ENCODE measurements at places on chromosomes 5 and 9. TPM values are rescaled to one million over a fixed set of nuclear protein-coding genes. Genes with fewer than 3 reads are reported as not detected.

DNA sequence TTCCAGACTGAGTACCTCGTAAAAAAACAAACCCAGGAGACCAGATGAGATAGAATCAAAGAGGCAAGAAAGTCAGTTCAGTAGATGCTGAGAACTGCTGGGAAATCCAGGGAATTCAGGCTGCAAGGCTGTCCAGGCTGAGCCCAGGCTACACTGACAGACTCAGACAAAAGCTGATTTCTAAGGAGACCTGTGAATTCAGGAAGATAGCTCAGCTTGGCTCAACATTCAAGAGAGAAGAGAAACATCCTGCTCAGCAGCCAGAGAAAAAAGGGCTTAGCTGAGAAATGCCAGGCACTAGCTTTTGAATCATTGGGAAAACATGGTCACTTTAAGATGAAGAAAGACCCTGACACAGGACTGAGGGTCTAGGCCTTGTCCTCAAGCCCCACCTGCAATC lies 118.2 kb upstream of the SLC44A1 start:
- ATAC-seq = no peak

Gene ZNF608
- total RNA-seq = 6.7 TPM

DNA sequence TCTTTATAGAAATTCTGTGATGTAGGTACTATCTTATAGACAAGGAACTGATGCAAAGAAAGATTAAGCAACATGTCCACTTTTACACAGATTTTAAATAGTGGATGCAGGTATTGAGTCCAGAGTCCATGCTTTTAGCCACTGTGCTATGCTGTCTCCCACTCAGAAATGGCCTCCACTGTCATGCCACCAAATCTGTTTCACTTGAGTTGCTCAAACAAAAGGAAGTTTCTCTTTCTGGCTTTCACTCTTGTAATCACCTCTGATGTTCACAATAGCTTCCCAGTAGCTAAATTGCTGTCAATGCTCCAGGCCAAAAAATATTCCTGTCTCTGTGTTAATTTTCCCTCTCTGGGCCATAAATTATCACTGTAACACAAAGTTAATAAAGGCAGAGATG lies 77.0 kb upstream of the RASA1 start:
- no peak for ATAC-seq

DNA sequence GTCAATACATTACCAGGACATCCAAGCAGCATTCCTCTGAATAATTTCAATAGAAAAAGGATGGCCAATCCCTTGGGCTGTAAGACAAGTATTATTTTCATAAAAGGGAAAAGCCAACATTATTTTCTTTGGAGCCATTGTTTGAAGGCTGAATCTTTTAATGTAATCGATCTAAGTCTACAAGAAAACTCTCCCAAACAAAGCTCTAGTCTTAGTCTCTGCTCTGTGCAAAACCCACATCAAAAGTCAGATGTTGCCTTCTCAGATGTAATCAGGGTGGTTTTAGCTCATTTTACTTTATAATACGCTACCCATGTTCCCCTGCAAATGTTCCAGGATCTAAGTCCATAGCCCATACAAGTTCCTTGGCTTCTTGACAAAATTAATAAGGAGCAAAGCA lies 325.6 kb downstream of the TRPM3 start:
- no peak for ATAC-seq

DNA sequence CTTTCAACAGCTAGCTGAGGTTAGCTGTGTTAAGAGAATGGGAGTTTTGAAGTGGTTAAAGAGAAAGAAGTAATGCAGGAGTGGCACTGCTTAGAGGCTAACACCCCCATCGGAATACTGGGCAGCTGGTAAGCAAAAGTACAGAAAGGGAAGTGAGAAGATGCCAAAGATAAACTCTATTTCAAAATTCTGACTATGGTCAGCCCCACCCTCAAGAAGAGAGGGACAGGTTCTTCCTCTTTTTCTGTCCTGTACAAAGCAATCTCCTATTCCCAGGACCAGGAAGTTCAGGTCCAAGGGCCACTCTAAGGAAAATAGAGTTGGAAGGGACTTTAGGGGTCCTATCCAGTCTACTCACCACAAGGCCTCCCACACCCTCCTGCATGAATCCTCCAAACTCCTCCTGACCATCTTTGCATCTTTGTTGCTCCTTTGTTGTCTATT lies 45.9 kb upstream of the JAK2 start:
- ATAC-seq = peak; percentile 52

GRCh38 chr5:124655921-124656511 lies 90.4 kb downstream of the ZNF608 start:
- ATAC-seq = peak; percentile 91

DNA sequence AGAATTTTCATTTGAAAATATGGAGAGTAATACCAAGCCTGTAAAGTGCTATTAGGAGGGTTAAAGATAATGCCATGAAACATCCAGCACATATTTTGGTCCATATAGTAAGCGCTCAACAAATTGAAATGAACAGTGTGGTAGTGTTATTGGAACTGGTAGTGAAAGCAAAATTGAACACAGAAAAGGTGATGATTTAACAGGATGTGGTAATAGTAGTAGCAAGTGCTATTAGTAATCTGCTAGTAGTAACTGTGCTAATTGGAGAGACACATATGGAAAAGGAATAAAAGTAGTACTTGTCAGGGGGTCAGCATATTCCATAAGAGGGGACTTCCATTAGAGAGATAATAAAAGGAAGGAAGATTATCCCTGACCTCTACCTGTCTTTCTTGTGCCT lies 187.3 kb downstream of the HTR1A start:
- no peak for ATAC-seq

DNA sequence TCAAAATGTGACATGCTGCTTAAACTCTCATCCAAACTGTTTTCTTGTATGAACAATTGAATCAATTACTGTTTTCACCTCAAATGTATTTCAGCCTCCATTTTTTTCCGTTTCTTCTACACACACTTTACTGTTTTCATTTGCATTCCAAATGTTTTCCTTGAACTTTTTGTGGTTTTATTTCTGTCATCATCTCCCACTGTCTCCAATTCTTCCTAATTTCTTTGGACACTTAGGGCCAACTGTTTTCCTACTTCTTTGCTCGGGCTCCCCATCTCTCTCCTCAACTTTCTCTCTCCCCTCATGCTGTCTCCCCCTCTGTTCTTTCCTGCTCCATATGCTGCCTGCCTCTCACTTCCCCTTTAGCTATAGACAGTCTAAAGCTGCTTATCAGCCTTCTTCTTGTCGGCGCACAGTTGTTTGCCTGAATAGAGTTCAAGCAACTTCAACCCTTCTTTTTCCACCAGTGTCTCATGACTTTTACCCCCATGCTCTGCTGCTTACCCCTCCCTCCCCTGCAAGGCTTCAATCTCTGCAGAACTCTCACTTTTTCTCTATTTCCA lies 443.4 kb downstream of the DTWD2 start:
- ATAC-seq = no peak

Gene FBXL7
- total RNA-seq = 2.0 TPM

Gene CFAP90
- not detected for total RNA-seq

DNA sequence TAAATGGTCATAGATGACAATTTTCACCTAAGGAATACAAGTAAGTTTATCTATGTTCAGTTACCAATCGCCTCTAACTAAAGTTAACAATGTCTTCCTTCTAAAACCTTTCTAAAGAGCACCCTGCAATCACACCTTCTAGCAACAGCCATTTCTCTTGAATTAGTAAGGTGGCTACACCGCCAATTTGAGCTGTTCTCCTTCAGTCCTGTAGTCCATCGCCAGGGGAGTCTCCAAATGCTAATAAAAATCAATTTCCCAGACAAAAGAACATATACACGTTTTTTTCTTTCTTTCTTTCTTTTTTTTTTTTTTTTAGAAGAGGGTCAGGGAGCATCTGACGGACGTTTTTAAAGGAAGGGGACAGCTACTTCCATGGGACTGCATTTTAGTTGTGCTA lies 729 bp upstream of the RORB start:
- no peak for ATAC-seq

GRCh38 chr9:61670616-61671015 lies 480.8 kb downstream of the SPATA31A7 start:
- no peak for ATAC-seq

- ATAC-seq = peak; percentile 72
Measured at GRCh38 chr9:130885484-130886375, 10.9 kb downstream of the QRFP start.

DNA sequence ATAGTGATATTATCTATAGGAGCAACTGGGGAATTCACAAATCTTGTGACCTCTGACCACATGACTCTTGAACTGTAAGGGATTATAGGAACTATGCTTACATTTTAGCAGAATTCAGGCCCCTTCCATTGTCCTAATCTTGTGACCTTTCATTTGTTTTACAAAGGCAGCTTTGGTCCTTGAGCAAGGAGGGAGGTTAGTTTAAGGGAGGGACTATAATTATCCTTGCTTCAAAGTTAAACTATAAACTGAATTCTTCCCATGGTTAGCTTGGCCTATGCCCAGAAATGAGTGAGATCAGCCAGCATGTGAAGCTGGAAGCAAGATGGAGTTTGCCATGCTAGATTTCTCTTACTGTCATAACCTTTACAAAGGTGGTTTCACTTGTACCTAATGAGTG lies 51.2 kb downstream of the TARS1 start:
- ATAC-seq = no peak

DNA sequence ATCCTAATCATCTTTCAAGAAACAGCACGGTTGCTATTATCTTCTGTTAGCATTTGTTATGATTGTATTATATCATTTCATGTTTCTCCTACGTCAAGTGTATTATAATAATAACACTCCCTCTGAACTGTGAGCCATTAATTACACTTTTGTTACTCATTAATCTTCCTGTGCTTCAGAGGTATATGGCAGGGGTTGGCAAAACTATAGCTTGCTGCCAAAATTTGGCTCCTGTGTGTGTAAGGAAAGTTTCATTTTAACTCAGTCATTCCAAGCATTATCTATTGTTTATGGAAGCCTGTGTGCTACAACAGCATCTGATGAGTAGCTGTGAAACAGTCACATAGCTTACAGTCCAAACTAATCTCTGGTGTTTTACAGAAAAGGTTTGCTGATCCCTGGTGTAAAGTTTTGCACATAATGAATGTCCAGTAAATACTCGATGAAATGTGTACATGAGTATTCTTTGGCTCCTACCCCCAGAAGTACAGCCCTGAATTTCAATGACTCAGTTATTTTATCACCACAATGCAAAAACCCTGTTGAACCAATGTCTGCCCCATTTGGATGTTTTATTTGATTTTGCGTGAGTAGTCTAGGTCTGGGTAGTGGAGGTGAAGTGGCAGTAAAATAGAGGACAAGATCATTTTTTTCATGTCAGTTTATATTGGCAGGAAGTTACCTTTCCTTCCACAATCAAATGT lies 648.2 kb downstream of the MAT2B start:
- no peak for ATAC-seq

DNA sequence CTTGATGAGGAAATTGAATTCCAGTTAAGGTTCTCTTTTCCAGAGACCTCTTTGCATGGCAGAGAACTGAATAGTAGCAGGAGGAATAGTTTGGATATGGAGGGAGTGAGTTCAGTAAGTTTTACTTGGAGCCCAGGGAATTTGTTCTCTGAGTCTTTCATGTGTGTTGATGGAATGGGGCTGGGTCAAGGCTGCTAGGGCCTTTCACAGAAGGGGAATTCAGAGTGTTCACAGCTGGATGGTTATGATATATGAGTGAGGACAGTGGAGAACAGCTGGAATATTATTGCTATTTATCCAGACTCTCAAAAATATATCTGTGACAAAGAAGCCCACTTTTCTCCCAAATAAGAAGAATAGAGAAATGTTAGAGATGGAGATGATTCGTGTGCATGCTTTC lies 372.8 kb downstream of the PLK2 start:
- no peak for ATAC-seq

Gene UBE2QL1
- total RNA-seq = not detected

Gene CDC25C
- total RNA-seq = 2.7 TPM

- ATAC-seq = no peak
Measured at GRCh38 chr9:18800579-18800978, 232.4 kb downstream of the SAXO1 start.

DNA sequence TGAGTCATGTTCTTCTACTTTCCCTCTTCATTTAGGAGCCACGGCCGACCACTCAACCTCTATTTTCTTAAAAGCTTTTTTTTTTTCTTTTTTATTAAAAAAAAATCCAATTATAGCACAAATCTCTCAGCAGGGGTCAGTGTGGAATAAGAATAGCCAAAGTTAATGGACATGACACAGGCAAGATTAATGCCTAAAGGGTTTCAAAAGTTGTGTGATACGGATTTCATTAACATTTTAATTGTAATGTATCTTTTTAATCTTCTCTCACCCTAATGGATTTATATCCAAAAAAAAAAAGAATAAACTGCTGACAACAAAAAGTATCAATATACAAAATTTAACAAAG lies 5.4 kb downstream of the NACC2 start:
- no peak for ATAC-seq

Gene AGXT2
- not detected for total RNA-seq

Gene MTX3
- 12.5 TPM for total RNA-seq

Gene SLC28A3
- 7.0 TPM for total RNA-seq

DNA sequence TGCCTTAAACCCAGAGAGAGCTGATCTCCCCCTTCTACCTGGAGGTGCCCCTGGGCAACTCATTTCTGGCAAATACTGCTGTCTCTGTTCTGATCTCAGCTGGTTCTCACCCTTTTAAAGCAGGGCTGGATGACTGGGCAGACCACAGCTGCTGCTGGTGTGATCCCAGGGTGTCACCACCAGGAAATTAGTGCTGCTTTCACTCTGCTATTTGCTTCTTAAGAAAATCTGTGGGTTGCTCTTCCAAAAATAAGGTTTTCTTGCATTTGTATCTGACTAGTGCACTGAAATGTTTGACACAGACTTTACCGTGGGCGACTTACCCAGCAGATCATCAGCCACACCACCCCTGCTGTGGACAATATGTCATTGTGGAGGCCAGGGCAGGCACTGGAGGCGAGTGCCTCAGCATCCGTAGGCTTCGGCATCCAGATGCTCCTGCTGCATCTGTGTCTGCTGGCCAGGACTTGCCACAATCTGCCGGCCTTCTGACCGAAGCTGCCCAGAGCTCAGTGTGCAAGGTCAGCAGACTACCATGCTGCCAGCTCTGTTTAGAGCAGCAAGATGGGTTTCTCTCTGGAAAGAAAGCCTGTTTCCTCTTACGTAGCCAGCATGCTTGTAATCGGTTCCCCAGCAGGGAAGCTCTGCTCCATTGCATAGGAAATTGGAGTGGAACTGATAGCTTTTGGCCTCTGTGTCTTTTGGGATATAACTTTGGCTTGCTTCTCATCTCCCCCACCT lies 13.6 kb downstream of the ARHGAP26 start:
- no peak for ATAC-seq

Gene ACTBL2
- total RNA-seq = not detected

Gene TMC1
- 3.3 TPM for total RNA-seq

DNA sequence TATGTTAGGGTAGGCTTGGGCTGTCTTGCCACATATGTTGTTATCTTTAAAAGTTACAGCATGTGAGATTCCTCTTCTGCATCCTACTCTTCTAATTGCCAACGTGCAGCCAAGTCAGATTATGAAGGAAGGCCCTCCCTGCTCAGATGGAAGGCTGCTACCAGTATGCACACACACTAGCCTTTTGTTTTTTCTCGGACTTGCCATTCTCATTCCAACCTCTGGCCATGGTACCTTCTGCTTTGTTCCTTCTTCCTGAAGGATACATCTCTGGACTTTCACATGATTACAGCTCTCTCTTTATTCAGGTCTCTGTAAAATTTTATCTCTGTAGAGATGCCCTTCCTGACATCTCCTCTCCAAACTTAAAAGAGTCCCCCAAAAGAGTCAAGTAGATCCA lies 12.8 kb upstream of the OTP start:
- ATAC-seq = no peak

GRCh38 chr5:135703016-135703550 lies 124.3 kb upstream of the CXCL14 start:
- ATAC-seq = no peak
